Kidney epithelial cell (primary cell): ENCODE measurements at places on chromosomes 6 and 20. TPM values are rescaled to one million over a fixed set of nuclear protein-coding genes. Genes with fewer than 3 reads are reported as not detected.

TMEM181 gene
- total RNA-seq: 22.1 and 25.0 TPM in 2 replicates

DNA sequence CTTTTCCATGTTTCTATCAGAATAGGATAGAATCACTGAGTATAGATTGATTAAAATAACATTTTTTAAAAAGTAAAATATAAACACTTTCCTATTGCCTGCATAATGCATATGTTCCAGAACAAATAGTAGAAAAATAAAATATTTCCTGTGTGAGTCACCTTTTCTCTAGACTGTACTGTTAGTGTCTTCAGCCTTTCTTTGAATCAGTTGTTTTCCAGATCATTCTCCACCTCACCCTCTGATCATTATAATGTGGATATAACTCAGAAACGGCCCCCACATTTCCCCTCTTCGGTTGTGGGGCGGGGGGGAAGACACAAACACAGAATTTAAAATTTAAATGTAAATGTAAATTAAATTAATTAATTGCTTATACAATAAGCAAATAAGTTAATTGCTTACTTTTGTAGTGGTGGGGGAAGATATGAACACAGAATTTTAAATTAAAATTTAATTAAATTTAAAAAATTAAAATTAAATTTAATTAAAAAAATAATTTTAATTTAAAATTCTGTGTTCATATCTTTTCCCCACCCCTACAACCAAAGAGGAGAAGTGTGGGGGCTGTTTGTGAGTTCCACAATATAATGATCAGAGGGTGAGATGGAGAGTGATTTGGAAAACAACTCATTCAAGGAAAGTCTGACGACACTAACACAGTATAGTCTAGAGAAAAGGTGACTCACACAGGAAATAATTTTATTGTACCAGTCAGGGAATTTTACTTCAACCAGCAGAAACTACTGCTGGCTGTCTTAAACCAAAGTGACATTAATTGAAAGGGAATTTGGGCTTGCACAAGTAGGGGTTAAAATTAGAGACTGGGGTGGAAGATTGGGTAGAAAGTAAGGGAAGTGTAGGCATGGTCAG lies 37.1 kb upstream of the PROKR2 start:
- DNase-seq: peak; percentile 32

- DNase-seq: no peak
These were observed 1.5 kb downstream of the DEK start for GRCh38 chr6:18262702-18263417.

MDN1 gene
- 19.6 and 28.6 TPM in 2 replicates for total RNA-seq

DNA sequence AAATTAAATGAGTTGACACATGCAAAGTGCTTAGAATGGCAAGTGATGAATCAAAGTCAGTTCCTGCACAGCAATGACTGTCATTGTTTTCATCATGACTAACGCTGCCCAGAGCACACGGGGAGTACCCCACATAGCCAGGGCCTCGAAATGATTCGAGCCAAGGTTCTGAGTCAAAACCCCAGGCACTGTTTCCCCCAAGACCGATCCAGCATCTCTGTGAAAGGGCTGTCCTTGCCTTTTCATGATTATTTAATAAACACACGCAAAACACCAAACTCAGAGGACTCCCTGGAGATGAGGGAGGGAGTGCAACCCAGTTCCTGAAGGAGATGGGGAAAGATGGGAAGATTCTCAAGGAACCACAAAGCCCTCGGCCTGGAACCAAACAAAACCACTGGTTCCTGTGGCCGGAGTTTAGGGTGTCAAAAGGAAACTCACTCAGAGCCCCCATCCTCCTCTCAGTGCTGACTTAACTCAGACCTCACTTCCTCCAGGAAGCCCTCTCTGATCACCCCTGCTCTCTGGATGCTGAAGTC lies 3.8 kb downstream of the PREX1 start:
- DNase-seq: peak; percentile 43

GRCh38 chr6:134938896-134939295 lies 11.0 kb downstream of the ALDH8A1 start:
- DNase-seq: no peak

GUCA1A gene
- 0.25 and 0.96 TPM in 2 replicates for total RNA-seq

SLPI gene
- total RNA-seq: 88.0 and 99.5 TPM in 2 replicates

GRCh38 chr6:19024737-19025136 lies 637.6 kb downstream of the RNF144B start:
- peak; percentile 9 for DNase-seq
